ENCODE measurements at places on chromosomes 12 and 14. TPM values are rescaled to one million over a fixed set of nuclear protein-coding genes. Genes with fewer than 3 reads are reported as not detected.

Gene MYO1H
- not detected for polyA plus RNA-seq

Gene RNU4-1
- polyA plus RNA-seq: under 0.01 TPM

- no peaks in the 10 kb centered on the region for H3K27me3 ChIP-seq
- no peak overlapping the region for H3K27ac ChIP-seq
- H3K4me3 ChIP-seq: no peak overlapping the region
- H3K36me3 ChIP-seq: no peaks in the 10 kb centered on the region
These were observed 48.1 kb downstream of the BEGAIN start for GRCh38 chr14:100539003-100539660.

DNA sequence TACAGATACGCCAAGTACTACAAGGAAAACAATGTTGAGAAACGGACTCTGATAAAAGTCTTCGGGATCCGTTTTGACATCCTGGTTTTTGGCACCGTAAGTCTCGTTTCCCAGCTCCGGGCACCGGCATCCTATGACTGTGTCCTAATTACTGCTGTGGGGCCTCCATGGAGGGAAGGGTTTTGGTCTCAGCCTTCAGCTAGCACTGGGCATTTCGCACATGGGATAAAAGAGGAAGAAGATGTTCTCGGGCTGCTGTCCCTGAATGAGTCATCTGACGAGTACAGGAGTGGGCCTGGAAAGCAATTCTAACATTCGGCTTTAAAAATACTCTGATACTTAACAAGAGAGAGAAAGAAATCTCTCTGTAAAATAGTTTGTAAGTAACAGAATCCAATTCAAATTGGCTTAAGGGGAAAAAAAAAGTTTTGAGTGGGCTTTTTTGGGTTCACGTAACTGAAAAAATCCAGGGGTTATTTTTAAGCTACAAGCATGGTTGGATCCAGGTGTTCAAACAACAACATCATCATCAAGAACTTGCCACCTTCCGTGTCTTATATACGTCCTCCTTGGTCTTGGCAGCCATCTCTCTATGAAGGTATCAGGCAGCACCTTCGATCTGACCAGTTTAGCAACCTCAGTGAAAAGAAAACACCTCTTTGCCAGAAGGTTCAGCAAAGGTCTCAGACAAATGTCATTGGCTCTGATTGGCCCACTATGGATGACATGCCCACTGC lies 34.4 kb upstream of the P2RX4 start:
- no peak overlapping the region for H3K27ac ChIP-seq
- no peaks in the 10 kb centered on the region for H3K27me3 ChIP-seq
- DNase-seq: no peak
- H3K4me3 ChIP-seq: no peak overlapping the region

GRCh38 chr12:101051151-101051550 lies 158.9 kb downstream of the SLC5A8 start:
- peaks cover 14% of the 10 kb centered on the region for H3K4me1 ChIP-seq
- H3K4me3 ChIP-seq: no peak overlapping the region
- H3K36me3 ChIP-seq: no peaks in the 10 kb centered on the region
- H3K27me3 ChIP-seq: no peaks in the 10 kb centered on the region
- no peak overlapping the region for H3K27ac ChIP-seq
- DNase-seq: no peak

All from keratinocyte (primary cell).